Hindlimb muscle (tissue), 1 donor: ENCODE measurements at places on chromosomes 6 and 20. TPM values are rescaled to one million over a fixed set of nuclear protein-coding genes. Genes with fewer than 3 reads are reported as not detected.

DNA sequence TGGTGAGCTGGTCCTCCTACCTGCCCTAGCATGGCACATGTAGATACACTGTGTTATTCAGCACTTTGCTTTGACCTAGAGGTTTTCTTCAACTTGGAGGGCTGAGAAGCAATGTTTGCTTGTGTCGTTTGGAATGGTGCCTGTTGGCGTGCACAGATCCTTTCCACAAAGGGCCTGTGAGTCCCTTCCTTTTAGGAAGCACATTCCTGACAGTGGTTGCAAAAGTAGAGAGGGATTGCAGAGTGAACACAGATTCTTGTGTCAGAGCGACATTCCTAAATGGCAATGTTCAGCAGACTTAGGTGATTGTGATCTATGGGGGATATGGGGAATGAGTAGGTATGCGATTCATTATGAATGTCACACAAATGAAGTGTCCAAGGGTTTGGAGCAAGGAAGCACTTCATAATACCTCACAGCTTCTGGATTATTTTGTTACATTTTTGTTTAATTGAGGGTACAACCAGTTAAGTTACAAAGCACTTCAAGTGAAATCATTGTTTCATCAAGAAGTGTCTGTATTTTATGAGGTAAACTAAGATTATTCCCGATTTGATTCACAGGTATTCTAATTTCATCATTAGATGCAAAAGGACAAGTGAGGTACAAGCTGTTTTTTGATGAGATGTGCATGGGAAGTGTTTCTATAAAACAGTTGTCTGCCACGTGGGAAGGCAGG is 713 bp upstream of the RNF144B start:
- DNase-seq: no peak

SLC22A16 gene
- 0.45 TPM for polyA plus RNA-seq

DNA sequence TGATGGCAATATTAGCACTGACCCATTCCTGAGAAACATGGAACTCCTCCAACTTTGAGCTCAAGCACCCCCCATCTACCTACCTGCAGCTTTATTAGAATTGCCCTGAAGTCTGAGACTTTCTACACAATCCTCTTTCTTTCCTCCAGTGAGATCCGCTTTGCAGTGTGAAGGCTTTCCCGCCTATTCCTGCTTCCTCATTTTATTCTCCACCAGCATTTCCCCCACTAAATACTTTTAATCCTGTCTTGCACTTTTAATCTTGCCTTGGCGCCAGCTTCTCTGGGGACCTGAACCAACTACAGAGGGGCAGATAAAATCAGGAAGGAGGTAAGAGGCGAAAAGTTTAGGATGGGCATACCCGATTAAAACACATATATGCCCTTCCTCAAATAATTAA is 178.1 kb upstream of the PRDM1 start:
- DNase-seq: no peak

GRCh38 chr20:61354501-61354900 is 102.4 kb downstream of the CDH4 start:
- no peak for DNase-seq

GRCh38 chr6:79201983-79202382 is 32.5 kb downstream of the HMGN3 start:
- no peak for DNase-seq
